ENCODE measurements at places on chromosomes 13 and 19.

- DNase-seq = peak; percentile 54
These were observed 78.3 kb downstream of the TSHZ3 start for GRCh38 chr19:31270897-31271296.

DNA sequence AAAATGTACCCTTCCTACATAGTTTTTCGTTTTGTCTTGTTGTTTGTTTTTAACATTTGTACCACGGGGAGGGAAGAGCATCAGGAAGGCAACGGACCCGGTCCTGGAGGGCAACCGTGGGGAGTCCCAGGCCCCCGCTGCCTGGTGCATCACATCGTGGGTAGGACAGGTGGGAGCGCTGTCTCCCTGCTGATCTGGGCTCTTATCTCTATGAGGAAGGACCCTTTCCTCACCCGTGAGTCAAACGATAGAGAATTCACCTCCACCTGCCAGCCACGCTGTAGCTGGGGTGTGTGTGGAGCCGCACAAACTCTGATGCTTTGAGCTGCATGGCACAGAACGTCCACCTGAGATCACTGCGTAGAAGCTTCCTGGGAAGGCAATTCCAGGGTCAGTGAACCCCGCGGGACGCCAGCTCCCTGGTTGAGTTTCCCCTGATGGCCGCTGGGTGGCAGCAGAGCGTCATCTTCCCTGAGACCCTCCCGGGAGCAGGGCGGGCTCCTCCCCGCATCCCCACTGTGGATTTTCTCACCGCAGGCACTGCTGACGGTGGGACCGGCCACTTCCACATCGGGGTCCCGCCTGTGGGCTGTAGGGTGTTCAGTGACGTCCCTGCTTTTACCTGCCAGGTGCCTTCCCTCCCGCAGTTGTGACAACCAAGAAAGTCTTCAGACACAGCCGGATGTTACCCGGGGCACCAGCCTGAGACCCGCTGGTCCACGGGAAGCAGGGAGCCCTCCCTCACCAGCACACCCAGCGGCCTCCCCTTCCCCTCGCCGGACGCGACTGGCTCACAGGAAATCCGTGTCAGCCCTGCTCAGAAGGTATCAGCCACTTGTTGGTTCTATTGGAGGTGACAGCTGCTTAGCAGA lies 54.7 kb downstream of the ZNF787 start:
- peak; percentile 31 for DNase-seq

- DNase-seq = no peak
These were observed 139.8 kb upstream of the SOX1 start for GRCh38 chr13:111927181-111927540.

- DNase-seq = no peak
These were observed 21.5 kb downstream of the ELL start for GRCh38 chr19:18500376-18500775.

GRCh38 chr19:44303320-44303719 lies 1.5 kb downstream of the ZNF235 start:
- DNase-seq = no peak

DNA sequence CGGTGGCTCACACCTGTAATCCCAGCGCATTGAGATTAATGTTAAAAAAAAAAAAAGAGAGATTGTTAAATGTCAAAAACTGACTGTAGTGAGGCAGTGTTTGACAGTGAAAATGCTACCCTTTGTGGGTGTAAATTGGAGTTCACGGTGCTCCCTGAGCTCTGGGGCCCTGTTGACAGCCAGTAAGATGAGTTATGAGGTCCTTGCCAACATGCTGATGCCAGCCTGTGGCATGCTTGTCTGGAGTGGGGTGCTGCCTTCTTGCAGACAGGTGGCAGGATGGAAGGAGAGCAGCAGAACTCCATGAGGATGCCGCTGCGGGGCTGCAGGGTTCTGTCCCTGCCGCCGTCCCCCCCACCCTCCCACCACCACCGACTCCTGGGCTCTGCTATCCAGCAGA lies 25.9 kb downstream of the PRAM1 start:
- no peak for DNase-seq

DNA sequence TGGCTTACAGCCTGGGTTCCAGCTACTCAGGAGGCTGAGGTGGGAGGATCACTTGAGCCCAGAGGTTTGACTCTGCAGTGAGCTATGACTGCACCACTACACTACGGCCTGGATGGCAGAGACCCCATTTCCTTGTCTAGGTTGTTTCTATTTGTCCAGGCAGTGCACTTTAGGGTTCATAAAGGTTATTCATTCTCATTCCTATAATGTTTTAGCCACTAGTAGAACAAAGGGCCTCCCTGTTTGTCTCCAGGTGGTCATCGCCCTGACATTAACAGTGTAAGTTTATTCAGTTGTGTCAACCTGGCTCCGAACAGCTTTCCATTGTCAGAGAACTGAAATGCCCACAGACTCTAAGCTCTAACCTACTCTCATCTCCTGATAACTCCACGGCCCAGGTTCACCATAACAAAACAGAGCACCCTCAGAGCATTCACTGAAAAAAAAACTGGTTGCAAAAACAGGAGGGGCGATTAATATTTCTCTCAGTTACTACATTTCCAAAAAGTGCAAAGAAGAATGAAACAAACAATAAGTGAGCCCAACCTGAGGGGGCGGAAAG lies 37.1 kb downstream of the SMAD9 start:
- no peak for DNase-seq

- DNase-seq = peak; percentile 100
These were observed at the start of gene WDFY2 for GRCh38 chr13:51583875-51584730. TSS of gene WDFY2 (plus strand) at chr13:51584462. CDS start at chr13:51584688, 226 bp downstream.

All from fibroblast of skin of right biceps (primary cell).